Left colon (tissue), 2 donors: ENCODE measurements at places on chromosomes 16 and 17. TPM values are rescaled to one million over a fixed set of nuclear protein-coding genes. Genes with fewer than 3 reads are reported as not detected.
A peak's percentile ranks its signal among the peaks of the same experiment; 100 is the strongest.

- no peak for DNase-seq
Observed at GRCh38 chr17:11240041-11240840, 772 bp upstream of the SHISA6 start.

DNA sequence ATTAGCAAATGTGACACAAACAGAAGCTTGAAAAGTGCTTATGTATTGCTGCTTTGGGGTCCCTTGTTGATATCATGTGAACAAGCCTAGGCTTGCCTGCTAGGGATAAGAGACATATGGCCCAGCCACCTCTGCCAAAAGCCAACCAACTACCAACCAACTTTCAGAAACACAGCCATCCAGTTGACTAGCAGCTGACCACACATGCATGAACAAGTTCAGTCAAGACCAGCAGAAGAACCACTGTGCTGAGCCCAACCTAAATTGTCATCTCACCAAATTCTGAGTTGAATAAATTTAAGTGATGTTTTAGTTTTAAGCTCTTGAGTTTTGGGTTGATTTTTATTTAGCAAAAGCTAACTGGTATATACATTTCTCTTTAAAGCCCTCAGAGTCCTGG lies 3.5 kb downstream of the ERN2 start:
- DNase-seq, result no peak

- DNase-seq, result no peak
Observed at GRCh38 chr16:17723531-17724134, 252.9 kb upstream of the XYLT1 start.

DNA sequence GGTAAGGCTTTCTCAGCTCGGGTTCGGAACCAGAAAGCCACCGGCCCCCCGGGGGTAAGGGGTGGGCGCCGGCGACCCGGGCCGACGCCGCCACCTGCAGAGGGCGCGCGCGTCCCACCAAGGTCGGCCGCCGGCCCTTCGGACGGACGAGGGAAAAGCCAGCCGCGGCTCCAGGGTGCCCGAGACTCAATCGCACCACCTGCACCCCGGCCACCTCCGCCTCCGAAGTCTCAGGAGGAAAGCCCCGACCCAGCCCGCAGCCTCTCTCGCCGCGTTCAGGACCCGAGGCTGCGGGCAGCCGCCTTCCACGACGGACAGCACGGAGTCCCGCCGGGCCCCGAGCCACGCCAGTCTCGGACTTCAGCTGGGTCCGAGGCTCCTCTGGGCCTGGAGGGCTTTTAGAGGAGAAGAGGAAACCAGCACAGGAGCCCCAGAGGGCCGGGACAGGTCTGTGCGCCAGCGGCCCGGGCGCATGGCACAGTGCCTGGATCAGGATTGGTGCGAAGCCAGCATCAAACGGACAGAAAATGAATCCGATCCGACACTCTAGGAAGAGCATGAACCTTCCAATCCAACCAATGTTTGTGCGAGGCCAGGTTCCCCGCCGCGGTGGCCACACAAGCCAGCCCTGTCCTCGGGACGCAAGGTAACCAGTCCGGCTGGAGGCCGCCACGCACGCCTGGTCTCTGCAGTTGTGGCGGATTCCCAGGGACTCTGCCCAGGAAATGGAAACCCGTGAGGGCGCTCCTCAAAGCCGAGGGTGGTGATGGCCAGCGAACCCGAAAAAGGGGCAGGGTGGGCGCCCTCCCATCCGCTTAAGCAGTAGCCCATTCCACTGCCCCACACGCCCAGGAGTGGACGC lies 6.7 kb downstream of the CBX8 start:
- no peak for DNase-seq

GRCh38 chr16:68999114-68999513 lies 106.3 kb upstream of the HAS3 start:
- no peak for DNase-seq

DNA sequence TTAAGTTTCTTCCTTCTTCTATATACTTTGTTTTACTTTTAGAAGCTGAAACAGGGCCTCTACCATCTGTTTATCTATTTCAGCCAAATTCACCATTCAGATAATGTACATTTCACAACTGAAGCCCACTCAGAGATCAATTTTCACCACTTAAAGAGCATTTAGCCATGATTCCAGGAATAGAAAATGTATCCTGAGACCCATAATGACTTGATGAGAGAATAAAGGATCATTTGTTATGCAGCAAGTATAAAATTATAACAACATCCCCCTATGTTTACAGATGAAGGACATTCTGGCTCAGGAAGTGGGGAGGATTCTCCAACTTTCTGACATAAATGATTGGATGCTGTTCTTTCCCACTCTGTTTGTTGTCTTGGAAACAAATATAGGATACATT lies 962.1 kb upstream of the EEF2KMT start:
- DNase-seq, result no peak

DNA sequence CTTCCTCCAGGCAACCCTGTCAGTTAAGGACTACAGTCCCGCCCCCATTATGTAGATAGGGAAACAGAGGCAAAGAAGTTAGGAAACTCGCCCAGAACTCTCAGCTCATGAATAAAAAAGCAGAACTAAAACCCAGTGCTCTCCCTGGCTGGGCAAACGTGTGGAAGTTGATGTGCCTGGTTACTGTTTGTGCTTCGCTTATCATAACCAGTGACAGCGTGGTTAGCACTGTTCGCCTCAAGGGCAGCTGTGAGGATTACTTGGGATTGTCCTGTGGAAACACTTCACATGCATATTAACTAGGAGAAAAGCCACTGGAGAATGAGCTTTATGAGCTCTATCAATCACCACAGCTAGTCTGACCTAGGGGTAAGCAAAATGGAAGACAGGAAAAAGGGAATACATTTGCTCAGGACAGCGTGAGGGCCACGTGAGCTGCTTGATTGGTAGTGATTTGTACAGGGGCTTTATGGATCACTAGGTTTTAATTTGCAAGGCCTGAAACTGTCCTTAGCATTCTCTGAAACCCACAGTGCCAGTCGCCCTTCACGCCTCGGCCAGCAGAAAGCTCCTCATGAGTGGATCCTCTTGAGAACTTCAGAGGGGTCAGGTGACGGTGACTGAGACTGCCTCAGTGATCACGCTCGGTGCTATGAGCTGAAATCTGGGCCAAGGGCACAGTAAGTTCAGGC lies 19.9 kb downstream of the CYB5D2 start:
- no peak for DNase-seq

GRCh38 chr17:37147301-37147812 lies 198.6 kb downstream of the AATF start:
- no peak for DNase-seq

- DNase-seq, result peak; percentile 54
Observed at GRCh38 chr17:48647103-48647962, 21.2 kb upstream of the HOXB9 start.

DNA sequence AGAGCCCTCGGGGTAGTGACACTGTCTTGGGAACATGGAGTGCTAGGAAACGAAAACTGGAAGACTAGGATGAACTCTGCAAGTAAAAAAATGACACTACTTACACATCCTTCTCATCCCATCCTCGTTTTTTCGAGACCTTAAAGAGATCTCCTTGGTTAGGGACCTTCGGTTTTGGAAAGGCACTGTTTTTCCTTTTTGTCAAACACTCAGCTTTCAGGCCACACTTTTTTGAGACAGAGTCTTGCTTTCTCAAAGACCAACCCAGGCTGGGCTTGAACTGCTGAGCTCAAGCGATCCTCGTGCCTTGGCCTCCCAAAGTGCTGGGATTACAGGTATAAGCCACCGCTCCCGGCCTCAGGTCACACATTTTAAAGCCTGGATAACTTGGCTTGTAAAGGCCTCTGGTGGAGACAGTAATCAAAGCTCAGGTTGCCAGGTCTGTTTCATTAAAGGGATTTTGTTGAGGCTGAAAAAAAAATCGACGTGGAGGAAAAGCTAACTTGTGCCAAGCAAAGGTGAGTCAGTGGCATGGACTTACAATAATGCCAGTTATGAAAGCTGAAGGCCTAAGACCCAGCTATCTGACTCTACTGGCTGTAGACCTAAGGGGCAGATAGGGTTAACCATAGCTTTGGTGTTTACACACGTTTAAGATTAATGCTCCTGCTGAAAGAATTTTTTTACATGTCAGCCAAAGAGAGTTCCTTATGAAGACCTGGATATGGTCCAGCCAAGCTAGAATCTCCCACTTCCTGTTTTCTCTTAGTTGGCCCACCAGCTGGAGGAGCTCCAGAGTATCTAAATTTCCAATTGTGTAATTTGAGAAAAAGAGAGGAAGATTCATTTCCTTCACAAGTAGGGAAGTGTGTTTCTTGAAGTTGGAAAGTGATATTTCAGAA lies 823 bp downstream of the NBR1 start:
- DNase-seq, result peak; percentile 54

GRCh38 chr17:55690105-55690508 lies 32.6 kb downstream of the TMEM100 start:
- DNase-seq, result no peak

GRCh38 chr17:69729944-69730343 lies 315.4 kb downstream of the MAP2K6 start:
- no peak for DNase-seq

- no peak for DNase-seq
Observed at GRCh38 chr16:22092143-22092933, at the start of gene VWA3A. Gene VWA3A (plus strand): TSS chr16:22092541. CDS start chr16:22092638, 97 bp downstream.

DNA sequence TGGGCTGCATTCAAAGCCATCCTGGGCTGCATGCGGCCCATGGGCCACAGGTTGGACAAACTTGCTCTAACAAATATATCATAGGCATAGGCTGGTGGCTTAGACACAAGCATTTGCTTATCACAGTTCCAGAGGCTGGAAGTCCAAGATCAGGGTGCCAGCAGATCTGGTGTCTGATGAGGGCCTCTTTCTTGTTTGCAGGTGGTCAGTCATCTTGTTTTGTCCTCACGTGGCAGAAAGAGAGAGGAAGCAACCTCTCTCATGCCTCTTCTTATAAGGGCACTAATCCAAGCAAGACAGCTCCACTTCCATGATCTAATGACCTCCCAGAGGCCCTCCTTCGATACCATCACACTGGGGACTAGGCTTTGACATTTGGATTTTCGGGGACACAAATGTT lies 238.7 kb upstream of the TNRC6C start:
- no peak for DNase-seq

DNA sequence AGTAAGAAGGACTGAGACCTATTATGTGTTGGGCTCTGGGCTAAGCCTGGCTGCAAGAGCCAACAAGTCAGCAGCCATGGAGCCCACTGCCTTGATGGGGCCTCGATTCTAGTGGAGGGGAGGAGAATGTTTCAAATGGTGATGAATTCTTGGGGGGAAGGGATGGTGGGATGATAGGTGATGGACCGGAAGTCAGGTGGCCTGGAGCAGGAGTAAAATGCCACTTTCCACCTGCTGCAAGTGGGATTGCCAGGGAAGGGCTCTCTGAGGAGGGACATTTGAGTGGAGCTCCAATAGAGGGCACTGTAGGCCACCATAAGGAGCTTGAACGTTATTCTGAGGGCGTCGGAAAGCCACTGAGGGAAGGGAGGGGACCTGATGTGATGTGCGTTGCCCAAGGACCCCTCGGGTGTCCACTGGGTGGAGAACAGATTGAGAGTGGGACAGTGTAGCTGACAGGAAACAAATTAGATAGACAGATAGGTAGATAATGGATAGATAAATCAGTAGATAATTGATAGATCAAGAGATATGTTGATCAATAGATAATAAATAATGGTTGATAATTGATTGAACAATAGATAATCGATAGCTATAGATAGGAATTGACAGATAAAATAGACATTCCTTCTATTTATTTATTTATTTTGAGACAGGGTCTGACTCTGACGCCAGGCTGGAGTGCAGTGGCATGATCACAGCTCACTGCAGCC lies 18.2 kb upstream of the NXPH3 start:
- no peak for DNase-seq

DNA sequence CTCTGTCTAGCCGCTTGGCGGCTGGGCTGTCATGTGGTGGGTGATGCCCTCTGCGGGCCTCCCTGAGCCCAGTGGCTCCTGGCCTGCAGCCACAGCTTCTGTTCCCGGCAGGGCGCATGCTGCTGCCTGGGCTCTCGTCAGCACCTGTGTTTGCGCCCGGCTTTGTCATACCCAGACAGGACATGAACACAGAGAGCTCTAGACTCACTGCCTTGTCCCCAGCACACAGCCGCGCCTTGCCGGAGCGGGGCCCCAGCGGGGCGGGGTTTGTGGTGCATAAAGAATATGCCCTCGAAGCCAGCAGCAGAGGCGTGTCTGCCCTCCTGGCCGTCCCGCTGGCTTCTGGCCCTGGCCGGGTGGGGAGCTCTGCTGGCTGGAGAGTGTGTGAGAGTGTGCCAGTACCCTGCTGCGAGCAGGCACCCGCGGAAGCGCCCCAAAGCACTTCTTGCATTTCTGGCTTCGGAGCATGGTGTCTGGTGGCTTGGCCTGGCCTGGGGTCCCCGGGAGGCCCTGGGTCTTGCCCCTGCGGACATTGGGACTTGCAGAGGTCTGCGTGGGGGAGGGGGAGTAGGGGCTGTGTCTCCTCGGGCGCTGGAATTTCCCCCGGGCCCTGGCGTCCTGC lies 14.4 kb downstream of the ASPSCR1 start:
- DNase-seq, result peak; percentile 91

GRCh38 chr17:55897301-55897700 lies 146.4 kb downstream of the PCTP start:
- DNase-seq, result no peak

GRCh38 chr17:78325076-78325687 lies 34.7 kb downstream of the SOCS3 start:
- DNase-seq, result no peak

GRCh38 chr16:13838401-13839190 lies 81.4 kb upstream of the ERCC4 start:
- DNase-seq, result no peak

GRCh38 chr17:2958706-2959222 lies 104.6 kb downstream of the OR1D5 start:
- no peak for DNase-seq

DNA sequence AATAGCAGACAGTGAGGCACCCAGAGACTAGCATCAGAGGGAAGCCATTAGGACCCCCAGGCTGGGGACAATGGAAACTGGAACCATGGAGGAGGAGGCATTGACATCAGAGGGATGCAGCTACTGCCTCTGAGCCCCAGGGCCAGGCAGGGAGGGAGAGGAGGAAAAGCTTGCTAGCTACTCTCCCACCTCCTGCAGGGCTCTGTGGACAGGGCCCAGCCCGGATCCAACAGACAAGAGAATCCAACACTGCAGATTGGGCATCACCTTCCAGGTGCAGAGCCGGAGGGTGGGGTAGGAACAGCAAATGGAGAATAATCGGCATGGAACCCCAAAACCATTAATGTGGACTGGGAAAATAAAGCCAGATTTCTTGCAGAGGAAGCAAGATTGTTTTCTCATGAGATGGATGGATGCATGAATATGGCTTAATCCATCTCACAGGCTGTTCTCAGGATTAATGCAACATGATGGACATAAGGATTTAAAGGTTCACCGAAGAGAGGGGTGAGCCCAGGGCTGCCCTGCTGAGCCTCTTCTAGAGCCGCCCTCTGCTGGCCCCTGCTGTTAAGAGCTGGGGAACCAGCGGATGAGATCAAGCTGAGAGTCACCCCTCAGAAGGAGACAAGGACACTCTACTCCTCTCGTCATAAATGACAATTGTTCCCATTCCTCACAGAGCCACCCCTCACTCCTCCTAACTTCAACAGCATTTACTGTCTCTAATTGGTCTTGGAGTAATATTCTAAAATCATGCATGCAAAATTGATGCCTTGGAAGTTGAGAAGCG lies 48.8 kb downstream of the DNAH3 start:
- DNase-seq, result peak; percentile 16

FADS6 gene
- 6.4 TPM for total RNA-seq

HBM gene
- total RNA-seq, result not detected

DBF4B gene
- total RNA-seq, result 2.5 TPM

HOXB5 gene
- total RNA-seq, result 14.5 TPM

SLC5A2 gene
- 0.28 TPM for total RNA-seq

LRRC37B gene
- total RNA-seq, result 11.3 TPM

SAT2 gene
- 78.3 TPM for total RNA-seq

TEDC2 gene
- total RNA-seq, result 1.3 TPM

STX4 gene
- 83.3 TPM for total RNA-seq

ZSCAN10 gene
- not detected for total RNA-seq

CDH8 gene
- total RNA-seq, result not detected
